Heart right ventricle (tissue), 16 donors: ENCODE measurements at places on chromosomes 1 and 21. TPM values are rescaled to one million over a fixed set of nuclear protein-coding genes. Genes with fewer than 3 reads are reported as not detected.

GRCh38 chr1:47893412-47893811 lies 103.8 kb downstream of the TRABD2B start:
- H3K4me1 ChIP-seq, result no peaks in the 10 kb centered on the region
- no peak overlapping the region for H3K4me3 ChIP-seq
- H3K27me3 ChIP-seq, result peaks cover 5% of the 10 kb centered on the region
- no peak for DNase-seq
- H3K36me3 ChIP-seq, result no peaks in the 10 kb centered on the region

DNA sequence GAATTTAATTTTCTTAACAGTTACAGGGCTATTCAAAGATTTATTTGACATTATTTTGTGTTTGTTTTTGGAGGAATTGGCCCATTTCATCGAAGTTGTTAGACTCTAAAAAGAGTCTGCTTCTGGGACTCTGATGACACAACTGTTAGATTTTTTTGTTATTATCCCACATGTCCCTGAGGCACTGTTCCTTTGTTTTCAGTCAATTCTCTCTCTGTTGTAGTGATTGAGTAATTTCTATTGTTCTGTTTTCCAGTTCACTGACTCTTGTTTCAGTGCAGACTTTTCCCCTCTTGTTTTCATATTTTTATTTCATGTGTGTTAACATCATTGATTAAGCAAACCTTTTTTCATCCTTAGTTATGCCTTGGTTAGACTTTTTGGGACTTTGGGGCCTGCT lies 325.0 kb downstream of the ZNF326 start:
- no peak for DNase-seq
- no peak overlapping the region for H3K27ac ChIP-seq
- H3K36me3 ChIP-seq, result no peaks in the 10 kb centered on the region
- no peaks in the 10 kb centered on the region for H3K27me3 ChIP-seq
- H3K4me1 ChIP-seq, result no peaks in the 10 kb centered on the region

GRCh38 chr1:244576259-244576892 lies 76.5 kb upstream of the DESI2 start:
- DNase-seq, result no peak
- no peak overlapping the region for H3K27ac ChIP-seq
- H3K4me1 ChIP-seq, result no peaks in the 10 kb centered on the region
- H3K36me3 ChIP-seq, result no peaks in the 10 kb centered on the region
- no peak overlapping the region for H3K4me3 ChIP-seq
- H3K27me3 ChIP-seq, result no peaks in the 10 kb centered on the region

DNA sequence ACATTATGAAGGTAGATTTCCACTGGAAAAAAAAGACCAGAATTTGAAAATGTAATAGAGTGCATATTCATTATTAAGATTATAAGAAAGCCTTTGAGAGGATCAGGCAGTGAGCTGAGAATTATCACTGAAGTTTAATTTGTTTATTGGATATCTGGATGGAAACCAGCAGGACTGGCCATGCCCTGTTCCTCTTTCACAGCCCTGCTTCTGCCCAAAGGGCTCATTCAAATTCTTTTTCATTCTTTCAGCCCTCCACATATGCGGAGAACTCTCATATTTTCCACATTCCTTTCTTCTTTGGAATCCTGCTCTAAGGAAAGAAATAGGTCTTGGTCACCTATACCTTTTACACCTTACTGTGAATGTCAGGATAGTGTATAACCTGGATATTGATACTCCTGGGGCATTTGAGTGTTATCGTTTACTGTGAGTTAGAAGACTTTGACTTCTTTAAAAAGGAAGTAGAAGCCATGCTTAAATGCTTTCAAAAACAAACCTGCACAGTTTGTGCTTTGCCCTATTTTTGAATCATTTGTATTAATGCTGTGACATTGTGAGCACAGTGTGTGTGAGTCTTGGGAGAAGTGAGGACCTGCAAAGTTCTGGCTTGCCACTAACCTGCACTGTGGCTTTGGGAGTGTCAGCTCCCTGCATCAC lies 35.5 kb downstream of the ST6GALNAC3 start:
- H3K36me3 ChIP-seq, result no peaks in the 10 kb centered on the region
- H3K27ac ChIP-seq, result no peak overlapping the region
- no peak overlapping the region for H3K4me3 ChIP-seq

GRCh38 chr1:237794071-237794470 lies 96.7 kb downstream of the ZP4 start:
- no peaks in the 10 kb centered on the region for H3K4me1 ChIP-seq
- DNase-seq, result no peak
- no peak overlapping the region for H3K4me3 ChIP-seq
- H3K27ac ChIP-seq, result no peak overlapping the region

DNA sequence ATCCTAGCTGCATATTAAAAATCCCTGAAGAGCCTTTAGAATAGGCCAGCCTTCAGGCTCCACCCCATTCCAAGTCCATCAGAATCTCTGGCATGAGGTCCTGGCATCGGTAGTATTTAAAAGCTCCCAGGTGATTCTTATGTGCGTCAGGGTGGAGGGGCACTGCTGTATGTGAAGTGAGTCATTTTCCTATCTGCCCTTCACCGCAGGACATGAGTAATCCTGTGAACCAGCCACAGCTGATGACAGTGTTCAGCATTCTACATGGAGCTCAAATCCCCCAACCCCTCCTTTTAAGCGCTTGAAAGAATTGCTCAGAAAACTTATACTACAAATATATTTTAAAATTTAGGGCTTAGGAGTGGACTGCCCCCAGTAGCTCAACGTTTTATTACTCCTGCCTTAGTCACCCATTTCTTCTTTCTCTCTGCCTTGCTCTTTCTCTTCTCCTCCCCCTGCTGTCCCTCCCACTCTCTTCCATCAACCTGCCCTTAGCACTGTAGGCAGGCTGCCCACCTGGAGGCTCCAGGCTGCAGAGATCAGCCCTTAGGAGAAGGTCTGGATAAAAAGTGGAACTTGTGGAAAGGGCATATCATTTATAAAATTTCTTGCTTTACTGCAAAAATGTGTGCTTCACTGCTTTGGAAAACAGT lies 73.8 kb upstream of the ZNF281 start:
- no peaks in the 10 kb centered on the region for H3K4me1 ChIP-seq
- H3K4me3 ChIP-seq, result no peak overlapping the region
- DNase-seq, result no peak
- no peaks in the 10 kb centered on the region for H3K36me3 ChIP-seq
- no peak overlapping the region for H3K27ac ChIP-seq
- H3K27me3 ChIP-seq, result no peaks in the 10 kb centered on the region

DNA sequence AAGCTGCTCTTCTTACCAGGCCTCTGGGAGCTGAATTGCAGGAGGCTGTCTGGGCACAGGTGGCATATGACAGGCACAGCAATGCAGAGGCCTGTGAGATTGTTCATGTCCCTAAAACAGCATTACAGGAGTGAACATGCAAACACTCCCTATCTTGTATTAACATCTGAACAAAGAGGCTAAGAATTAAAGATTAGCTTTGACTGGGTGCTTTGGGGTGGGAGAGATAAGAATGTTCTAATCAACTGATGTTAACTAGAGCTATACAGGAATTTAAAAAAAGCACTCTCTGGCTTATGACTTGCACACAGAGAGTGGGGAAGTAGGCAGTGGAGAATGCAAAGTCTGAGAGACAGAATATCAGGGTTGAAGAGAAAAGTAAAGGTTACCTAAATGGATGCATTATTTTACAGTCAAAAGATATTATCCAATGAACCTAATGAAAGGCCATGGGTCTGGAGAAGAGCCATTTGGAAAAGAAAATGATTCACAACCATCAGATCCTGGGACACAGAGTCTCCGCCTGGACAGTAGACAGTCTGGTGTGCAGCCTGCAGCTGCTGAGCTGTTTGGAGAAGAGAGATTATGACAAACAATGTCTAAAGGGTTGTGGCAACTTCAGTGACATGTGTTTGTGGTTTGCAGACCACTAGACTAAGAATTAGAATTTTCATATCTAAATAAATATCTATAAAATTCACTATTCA lies 20.2 kb downstream of the DPT start:
- DNase-seq, result no peak
- no peak overlapping the region for H3K4me3 ChIP-seq
- H3K27me3 ChIP-seq, result no peaks in the 10 kb centered on the region
- no peak overlapping the region for H3K27ac ChIP-seq
- peaks cover 30% of the 10 kb centered on the region for H3K4me1 ChIP-seq
- H3K36me3 ChIP-seq, result no peaks in the 10 kb centered on the region

The CKS1B gene
- total RNA-seq, result 20.0 TPM

The IRF6 gene
- 38.9 TPM for total RNA-seq
